ENCODE measurements at places on chromosomes 5 and 9.

- DNase-seq = no peak
Observed at GRCh38 chr5:17991775-17992174, 357.5 kb downstream of the TAF11L14 start.

DNA sequence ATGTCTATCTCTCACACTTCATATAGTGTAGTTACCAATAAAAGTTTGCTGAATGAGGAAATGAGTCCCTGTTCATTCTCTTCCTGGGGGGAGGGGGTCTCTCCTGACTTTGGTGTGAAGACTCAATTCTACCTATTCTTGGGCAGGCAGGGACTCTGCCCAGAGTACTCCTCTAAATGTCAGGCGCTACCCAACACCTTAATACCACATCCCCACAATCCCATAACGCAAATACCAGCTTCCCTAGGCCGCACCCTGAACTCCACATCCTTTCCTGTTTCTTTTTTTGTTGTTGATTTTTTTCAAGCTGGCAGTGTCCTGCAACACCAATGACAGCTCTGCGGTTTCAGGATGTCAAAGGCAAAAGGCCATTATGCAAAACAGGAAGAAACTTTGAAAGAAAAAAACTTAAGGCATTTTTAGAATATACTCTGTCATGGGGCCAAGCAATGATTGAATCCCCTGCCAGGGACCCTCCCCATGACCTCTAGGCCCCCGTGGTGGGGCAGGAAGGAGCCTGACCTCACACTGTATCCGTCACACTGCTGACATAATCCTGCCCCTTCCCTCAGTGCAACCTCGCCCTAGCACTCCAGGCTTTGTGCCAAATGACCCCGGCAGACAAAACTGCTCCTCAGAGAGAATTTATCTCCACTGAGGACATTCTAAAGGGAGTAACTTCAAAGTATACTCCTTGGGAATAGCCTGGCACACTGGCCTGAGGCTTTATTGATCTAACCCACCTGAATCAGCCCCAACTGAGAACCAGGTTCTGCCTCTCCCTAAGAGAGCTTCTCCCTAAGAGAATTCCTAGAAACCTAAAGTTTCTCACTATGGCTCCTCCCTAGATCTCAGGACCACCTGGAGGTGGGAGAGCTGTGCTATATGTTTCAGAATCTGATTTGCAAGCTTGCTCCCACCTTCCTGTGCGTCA, 8.0 kb downstream of the B4GALT1 start:
- peak; percentile 32 for DNase-seq

- DNase-seq = no peak
Observed at GRCh38 chr9:135067096-135067710, 20.3 kb upstream of the OLFM1 start.

DNA sequence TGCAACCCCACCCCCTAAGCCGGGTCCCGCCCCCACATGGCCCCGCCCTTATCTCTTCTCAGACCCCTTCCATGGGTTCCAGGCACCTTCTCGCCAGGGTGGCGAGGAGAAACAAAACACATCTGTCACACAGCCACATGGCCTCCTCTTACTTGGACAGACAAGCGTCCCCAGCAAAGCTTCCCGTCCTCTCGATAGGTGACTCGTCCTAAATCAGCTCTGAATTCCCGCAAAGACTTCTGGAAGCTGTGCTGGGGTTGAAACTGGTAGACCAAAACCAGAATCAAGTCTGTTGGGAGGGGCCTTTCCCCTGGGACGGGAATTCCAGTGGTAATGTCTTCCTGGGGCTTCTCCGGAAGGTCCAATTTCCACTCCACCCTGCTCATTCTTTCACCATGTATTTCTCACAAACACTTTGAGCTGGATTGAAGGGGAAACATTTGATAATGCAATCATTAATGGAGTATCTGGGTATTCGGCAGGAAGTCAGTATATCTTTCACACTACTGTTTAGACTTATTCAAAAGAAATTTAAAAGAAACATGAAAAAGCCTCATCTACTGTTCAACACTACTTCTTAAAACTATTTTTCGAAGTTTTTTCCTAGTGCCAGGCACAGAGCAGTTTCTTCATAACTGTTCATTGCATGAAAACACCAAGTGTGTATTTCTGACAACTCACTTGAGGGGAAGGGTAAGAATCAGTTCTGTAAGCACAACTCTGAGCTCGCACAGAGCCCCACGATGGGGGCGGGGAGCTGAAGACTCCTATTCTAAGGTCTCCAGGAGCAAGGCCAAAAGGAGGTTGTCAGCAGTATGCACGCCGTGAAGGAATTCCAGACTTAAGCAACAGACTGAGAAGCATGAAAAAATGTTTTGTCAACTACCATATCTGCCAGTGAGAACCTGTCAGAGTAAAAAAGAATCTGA, 644 bp upstream of the CTNNAL1 start:
- no peak for DNase-seq

- DNase-seq = no peak
Observed at GRCh38 chr5:54838843-54839242, 146.6 kb downstream of the ESM1 start.

GRCh38 chr5:124839371-124839998, 93.0 kb upstream of the ZNF608 start:
- no peak for DNase-seq

DNA sequence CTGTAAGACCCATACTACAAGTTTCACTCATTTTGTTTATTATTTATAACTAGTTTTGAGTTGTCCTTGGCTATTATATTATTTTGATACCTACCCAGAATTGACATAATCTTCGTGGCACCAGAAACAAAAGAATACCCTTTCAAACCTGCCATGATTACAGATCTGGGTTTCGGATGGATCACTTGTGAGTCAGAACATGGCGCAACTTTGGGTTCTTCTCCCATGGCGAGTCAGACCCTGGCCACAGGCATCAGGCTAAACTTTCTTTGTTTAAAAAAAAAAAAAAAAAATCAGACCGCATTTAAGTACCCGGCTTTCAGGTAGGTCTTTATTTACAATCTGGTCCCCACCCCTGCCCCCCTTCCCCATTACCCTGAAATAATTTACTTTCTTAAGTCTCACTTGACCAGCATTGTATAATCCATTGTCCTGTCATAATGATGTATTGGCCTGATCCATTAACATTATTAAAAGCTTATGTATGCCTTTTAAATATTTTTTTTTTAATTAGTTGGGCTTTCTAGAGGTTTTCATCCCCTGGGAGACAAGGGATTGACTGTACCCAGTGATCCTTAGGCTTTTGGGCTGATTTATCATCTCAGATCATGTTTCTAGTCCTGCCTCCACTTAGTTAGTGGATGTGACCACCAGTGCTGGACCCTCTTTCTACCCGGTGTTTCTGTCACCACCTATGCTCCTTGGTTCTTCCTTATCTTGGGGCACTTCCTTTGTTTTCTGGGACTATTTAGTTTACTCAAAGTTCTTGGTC, 43.9 kb downstream of the F2RL2 start:
- no peak for DNase-seq

GRCh38 chr9:110217656-110218099, 9.7 kb upstream of the C9orf152 start:
- no peak for DNase-seq

- DNase-seq = no peak
Observed at GRCh38 chr5:154970759-154971158, 29.9 kb downstream of the MRPL22 start.

DNA sequence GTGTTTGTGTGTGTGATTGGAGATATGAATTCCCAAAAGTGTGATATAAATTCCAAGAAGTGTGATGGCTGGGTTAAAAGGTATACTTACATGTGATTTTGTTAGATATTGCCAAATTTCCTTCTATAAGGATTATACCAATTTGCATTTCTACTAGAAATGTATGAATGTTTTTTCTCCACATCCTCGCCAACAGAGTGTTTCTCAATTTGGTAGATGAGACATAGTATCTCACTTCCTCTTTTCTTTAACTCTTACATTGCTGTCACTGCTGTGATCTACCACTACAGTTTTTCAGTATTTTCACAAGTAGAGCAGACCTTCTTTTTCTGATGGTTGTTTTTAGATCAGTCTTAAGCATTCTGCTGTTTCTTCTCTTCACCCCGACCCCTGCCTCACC, 111.3 kb downstream of the FER start:
- peak; percentile 10 for DNase-seq

GRCh38 chr9:93983875-93984274, 28.7 kb upstream of the BARX1 start:
- no peak for DNase-seq

DNA sequence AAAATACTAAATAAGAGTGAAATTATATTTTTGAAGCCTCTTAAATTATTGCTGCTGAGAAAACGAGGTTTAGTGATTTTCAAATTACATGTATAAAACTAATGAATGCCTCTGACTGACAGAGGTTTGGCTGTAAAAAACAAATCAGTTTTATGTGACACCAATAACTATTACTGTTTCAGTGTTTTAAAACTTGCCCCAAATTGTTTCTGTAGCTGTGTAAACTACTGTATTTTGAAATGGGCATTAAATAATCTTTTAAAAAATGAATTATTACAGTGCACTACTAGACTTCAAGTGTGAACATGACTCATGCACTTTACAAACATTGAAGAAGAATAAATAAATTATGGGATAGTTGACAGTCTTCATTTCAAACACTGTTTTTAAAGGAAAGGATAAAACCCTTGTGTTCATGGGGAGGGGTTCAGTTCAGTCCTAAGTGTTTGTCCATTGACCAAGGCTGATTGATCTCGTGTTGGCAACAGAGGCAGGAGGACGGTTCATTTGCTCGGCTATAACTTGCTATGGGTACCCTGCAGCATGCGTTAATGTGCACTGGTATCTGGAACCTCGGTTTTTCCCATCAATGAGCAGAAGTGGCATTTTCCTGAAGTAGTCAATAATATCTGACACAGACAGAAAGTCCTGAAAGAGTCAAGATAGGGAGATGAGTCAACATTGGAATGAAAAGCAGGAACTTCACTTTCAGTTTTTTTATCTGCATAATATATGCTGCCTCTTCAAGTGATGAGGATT, 15.6 kb downstream of the C5orf58 start:
- DNase-seq = no peak

DNA sequence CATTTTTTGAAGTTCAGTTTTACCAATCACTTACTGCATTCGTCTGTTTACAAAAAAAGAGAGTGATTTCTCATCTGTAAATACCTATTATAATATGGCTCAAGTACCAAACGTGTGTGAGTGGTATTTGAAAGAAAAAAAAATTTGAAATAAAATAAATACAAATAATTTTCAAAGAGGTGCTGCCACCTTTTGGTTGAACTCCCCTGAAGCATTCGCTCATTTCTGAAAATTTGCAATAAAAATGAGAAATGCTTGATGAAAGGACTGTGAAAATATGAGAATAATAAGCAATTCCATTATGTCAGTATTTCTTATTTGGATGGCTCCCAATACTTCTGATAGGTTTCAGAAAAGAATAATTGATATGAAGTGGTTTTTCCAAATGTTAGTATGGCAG, 409.9 kb downstream of the CTNND2 start:
- DNase-seq = peak; percentile 26

DNA sequence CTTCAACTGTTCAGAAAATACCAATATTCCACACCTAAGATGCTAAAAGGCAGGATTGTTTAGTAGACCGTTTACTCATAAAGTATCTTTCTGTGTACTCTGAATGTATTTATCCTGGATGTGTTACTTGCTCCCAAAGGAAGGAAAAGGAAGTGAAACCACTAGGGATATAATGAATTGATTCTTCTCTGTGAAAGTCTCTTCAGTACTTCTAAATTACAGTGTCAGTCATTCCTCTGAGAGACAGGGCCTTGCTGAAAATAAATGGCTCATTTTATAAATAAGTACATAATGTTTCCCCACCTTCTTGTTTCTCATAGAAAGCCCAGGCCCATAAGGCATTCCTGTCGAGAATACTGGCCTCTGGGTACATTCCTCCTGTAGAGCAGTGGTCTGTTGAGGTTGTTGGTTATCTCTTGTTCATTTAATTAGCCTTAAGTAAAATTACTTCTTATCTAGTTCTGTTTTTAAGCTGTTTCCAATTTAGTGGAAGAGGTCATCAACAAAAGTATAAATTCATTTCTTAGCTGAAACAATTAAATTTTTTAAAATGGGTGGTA, 1.6 kb downstream of the HAPLN1 start:
- no peak for DNase-seq

DNA sequence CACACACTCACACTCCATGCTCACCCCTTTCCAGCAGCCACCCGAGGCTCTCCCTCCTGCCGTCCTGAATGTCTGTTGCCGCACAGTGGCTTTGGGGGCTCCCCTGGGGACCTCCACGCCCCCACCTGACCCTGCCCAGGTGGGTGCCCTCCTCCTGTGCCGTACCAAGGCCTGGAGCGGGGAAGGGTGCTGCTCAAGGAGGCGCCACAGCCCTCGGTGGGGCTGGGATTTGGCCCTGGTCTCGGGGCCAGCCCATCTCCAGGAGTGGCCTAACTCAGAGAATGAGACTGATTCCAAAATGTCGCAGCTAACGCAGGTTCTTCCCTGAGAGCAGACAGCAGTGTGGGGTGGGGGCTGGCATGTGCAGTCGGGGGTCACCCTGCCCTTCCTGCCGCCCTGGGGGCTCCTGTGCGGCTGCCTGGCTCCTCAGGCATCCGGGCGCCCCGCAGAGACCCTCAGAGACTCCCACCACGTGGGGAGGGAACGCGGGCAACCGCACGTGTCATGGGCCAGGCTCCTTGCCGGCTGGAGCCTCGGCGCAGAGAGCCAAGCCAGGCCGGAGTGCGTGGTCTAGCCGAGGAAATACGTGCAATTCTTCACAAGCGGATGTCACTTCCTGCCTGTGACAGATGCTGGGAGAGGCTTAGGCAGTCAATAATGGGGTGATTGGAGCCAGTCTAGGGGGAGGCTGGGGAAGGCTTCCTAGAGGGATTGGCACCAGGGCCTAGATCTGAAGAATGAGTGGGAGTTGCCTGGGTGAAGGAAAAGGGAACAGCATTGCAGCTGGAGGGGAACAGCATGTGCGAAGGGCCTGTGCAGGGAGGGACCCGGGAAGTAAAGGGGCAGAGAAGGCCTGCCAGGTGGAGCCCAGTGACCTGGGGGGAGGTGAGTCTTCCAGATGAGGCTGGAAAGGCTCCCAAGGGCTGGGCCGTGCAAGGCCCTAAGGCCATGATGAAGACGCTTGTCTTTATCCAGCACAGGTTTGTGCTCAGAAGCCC, 44.1 kb downstream of the C9orf50 start:
- peak; percentile 69 for DNase-seq

- no peak for DNase-seq
Observed at GRCh38 chr5:66932457-66932856, 264.1 kb downstream of the CD180 start.

GRCh38 chr9:86280580-86280979, 1.8 kb downstream of the ISCA1 start:
- DNase-seq = no peak

GRCh38 chr9:893843-894420, 52.4 kb downstream of the DMRT1 start:
- DNase-seq = no peak
